ENCODE measurements at places on chromosomes 16 and 17.

DNA sequence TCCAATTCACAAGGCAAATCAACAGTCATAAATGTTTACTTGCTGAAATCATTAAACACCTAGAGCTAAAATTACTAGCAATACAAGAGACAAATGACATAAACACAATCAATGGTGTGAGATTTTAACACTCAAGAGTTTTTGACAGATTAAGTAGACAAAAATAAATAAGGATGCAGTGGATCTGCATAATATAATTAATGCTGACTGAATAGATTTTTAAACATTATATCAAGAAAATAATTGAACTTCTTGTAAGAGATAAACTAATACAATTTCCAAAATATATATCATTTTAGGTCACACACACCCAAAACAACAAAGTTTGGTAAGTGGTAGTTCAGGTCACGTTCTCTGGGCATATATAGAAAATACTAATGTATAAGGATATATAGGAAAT is 322.6 kb upstream of the XYLT1 start:
- DNase-seq = no peak

GRCh38 chr17:2872282-2872681 is 76.0 kb downstream of the RAP1GAP2 start:
- DNase-seq = no peak

DNA sequence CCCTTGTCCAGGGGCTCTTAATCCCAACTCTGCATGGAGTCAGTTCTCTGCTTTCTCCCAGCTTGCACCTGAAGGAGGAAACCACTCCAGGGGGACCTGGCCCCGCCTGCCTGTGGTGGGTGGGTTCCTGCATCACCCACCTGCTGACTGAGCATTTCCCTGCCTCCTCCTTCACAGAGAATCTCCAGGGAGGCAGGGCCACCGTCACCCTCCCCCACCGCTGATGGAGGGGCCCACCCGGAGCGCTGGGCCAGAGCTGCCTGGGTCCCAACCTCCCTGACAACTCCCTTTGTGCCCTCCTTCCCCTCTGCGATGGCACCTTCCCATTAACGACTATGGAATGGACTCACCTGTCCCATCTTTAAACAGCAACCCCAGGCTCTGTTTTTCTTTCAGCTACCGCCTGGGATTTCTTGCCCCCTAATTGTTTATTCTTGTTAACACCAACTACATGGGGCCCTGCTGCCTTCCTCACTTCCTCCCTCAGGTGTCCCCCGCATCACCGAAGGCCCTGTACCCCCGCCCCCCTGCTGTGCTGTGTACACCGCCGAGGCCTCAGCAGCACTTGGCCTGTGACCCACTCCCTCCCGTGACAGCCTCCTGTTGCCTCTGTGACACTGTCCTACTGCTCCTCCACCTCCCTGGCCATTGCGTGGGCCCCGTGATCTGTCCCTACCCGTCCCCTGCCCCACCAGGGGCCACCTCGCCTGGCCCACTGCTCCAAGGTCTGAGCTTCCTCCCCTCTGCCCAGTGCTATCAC is 842 bp upstream of the TEDC2 start:
- no peak for DNase-seq

GRCh38 chr16:12268606-12269005 is 292.1 kb downstream of the SNX29 start:
- no peak for DNase-seq

- no peak for DNase-seq
Observed at GRCh38 chr16:85716022-85716679, 27.4 kb upstream of the GINS2 start.

DNA sequence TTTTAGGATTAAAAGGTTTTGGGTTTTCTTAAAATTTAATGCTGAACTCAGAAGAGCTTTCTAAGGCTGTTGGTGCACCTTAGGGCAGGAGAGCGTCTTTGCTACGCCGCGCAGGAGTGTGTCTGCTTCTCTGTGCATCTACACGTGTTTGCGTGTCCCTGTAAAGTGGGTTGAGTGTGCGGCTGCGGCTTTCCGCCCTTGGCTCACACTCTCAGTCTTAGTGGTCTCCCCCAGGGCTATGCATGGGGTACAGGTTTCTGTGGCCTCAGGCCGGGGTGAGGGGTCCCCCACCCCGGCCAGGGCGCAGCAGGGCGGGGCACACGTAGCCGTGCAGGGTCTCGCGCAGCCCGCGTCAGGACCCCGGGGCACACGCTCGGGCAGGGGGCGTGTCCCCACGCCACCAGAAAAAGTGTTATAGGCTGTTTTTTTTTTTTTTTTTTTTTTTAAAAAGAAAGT is 727 bp upstream of the TENT4B start:
- DNase-seq = peak; percentile 83

- peak; percentile 87 for DNase-seq
Observed at GRCh38 chr17:29567554-29568330, 759 bp upstream of the TP53I13 start.

DNA sequence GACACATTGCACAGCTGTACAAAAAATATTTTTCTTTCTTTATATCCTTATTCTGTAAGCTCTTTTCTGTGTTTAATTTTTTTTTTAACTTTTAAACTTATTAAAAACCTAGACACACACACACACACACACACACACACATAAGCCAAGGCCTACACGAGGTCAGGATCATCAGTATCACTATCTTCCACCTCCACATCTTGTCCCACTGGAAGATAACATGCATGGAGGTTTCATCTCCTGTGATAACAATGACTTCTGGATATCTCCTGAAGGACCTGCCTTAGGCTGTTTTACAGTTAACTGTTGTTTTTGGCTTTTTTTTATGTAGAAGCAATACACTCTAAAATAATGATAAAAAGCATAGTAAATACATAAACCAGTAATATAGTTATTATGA is 71.2 kb downstream of the TNRC6C start:
- no peak for DNase-seq

GRCh38 chr17:64773386-64773835 is 111.3 kb upstream of the SMURF2 start:
- no peak for DNase-seq

DNA sequence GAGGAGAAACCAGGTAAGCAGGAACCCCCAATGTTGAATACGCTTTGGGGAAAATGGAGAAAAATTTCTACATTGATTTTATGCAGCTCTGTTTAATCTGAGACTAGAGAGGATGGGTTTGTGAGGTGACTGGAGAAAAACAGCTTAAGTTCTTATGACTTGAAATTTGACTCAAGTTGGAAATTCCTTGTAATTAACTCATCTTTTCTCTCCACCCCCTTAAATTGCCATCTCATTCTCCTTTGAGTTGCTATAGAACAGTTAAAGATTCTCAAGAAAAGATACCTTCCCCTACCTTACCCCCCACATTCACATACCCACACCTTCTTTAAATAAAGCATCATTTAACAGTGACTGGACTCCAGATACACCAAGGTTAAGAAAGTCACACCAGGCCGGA is 24.2 kb downstream of the ZNRF1 start:
- no peak for DNase-seq

- DNase-seq = no peak
Observed at GRCh38 chr17:63494300-63494928, 17.6 kb downstream of the ACE start.

GRCh38 chr17:12358477-12358876 is 307.2 kb upstream of the MYOCD start:
- DNase-seq = no peak

All from GM13976 (cell line).